HCEC 1CT (cell line): ENCODE measurements at places on chromosomes 1 and 21.

- no peak for DNase-seq
Observed at GRCh38 chr1:230145505-230145899, 78.5 kb downstream of the GALNT2 start.

- peak; percentile 55 for DNase-seq
Observed at GRCh38 chr21:27734146-27734545, 767.3 kb upstream of the ADAMTS5 start.

GRCh38 chr1:156471496-156472490, 28.8 kb downstream of the MEF2D start:
- DNase-seq = no peak

DNA sequence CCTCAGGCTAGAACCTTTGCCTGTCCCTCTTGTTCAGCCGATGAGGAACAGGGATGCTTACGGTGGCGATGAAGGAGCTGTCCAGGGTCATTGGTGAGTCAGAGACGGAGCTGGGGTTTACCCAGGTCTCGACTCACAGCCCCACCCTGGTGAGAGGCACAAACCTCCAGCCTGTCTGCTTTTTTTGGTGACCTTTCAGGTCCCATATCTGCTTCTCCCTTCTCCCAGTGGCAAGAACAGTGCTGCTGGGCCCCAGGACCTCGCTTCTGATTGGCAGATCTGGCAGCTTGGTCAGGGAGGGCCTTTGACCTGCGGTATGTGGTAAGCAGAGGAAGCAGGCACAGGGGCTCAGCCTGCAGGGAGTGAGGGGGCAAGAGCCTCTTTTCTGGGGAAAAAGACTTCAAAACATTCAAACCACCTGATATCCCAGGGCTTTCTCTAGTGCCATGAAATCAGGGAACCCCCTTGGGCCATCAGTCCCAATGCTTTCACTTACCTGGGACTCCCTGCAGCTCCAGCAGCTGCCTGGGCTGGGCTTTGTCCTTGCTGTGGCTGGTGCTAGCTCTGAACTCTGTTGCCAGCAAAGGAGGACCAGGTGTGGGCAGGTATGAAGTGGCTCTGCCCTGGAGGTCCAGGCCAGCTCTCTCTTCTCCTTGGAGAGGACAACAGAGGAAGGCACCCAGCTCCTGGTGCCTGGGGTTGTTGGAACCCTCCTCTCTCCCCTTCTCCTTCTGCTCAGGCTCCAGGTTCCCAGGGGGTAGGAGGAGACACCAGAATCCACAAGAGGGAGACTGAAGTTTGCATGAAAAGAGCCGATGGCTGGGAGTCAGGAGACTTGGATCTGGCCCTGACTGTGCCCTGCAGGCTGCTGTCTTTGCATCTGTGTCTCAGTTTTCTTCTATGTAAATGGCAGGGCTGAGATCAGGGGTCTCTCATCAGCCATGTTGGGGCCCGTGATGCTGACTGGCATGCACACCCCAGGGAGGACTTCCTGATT, 41.4 kb downstream of the TRIM62 start:
- no peak for DNase-seq

- peak; percentile 27 for DNase-seq
Observed at GRCh38 chr1:20727746-20728316, 4.7 kb downstream of the SH2D5 start.

- no peak for DNase-seq
Observed at GRCh38 chr1:175390522-175391254, 198.1 kb upstream of the KIAA0040 start.

- no peak for DNase-seq
Observed at GRCh38 chr1:22406722-22407495, 44.7 kb upstream of the ZBTB40 start.

- no peak for DNase-seq
Observed at GRCh38 chr1:218024211-218024720, 260.8 kb upstream of the RRP15 start.

GRCh38 chr1:220385158-220385557, 112.9 kb upstream of the RAB3GAP2 start:
- DNase-seq = no peak

GRCh38 chr1:153790313-153790965, 15.2 kb downstream of the SLC27A3 start:
- DNase-seq = peak; percentile 83

DNA sequence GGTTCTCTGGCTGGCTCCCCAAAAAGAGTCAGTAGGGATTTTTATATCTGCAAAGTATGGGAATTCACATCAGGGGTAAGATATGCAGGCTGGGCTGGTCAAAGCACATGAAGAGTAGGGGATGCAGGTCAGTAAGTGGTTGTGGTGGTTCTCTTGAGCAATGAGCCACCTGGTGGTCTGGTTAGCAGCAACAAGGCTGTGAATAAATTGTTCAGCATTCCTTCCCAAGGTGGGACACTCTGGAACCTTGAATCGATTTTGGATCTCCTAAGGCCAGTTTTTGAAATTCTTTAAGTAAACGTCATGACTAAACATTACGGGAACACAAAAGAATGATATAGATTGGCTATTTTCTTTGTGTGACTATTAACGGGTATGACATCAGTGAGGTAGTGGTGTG, 563.0 kb upstream of the NEGR1 start:
- peak; percentile 18 for DNase-seq

- DNase-seq = no peak
Observed at GRCh38 chr1:190615818-190616217, 138.2 kb upstream of the BRINP3 start.

DNA sequence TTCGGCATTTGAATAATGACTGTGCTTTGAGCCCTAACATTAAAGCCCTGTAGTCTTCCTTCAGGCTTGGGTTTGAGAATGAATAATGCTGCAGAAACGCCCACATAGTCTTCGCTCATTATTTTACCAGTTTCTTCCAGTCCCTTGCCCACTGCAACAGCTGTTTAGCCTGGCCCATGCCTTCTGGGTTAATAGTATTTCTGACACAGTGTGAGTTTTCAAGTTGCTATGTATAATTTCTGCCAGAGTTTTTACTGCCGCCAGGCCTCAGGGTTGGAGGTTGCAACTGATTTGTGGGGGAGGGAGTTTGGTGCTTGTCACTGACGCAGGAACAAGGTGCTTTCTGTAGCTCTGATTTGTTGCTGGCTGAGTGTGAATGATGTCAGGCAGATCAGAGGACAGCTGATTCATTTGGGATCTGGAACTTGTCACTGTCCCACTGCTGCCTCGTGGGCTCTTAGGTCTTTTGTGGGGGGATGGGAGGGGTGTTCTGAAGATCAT, 109.8 kb downstream of the MAST2 start:
- DNase-seq = peak; percentile 94

- DNase-seq = no peak
Observed at GRCh38 chr21:15152591-15152990, 87.8 kb upstream of the NRIP1 start.

GRCh38 chr1:84603941-84604830, 29.9 kb upstream of the CTBS start:
- peak; percentile 92 for DNase-seq

DNA sequence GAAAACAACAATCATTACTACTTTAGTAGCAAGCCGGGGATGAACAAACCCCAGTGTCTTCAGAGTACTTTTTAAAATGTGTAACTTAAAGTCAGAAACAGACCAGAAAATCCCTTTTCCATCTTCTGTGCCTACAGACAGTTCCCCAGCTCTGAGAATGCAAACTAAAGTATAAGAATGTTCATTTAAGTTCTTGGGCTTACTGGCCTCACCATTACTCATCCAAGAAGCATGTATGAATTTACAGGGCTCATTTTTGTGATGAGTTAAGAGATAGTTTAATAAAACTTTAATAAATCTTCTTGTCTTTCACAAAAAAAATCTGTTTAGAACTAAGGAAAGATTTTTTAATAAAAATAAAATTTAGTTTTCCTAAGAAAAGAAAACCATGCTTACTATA, 4.6 kb downstream of the LPGAT1 start:
- peak; percentile 77 for DNase-seq

DNA sequence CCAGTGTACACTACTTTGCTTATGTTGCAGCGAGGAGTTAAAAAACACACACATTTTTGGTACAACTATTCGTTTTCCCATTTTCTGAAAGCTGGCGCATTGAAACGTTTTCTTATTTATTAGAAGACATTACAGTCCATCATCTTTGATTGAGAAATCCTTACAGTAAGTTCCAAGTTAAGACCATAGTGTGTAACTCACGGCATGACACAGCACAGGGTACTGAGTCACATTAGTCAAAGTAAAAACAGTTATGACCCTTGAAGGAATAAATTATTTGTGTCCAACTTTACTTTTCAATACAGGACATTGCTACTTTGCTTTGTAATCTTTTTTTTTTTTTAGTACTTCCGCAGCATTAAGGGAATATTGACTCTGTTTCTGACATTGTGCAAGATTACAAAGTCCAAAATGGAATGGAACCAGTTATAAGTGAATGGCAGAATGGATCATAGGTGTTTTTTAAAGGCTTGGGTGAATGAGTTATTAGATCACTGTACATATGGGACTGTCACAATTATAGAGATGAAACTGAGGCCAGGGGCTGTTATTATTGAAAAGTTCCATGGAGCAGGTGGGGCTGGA, 11.7 kb downstream of the PTGFRN start:
- DNase-seq = no peak

DNA sequence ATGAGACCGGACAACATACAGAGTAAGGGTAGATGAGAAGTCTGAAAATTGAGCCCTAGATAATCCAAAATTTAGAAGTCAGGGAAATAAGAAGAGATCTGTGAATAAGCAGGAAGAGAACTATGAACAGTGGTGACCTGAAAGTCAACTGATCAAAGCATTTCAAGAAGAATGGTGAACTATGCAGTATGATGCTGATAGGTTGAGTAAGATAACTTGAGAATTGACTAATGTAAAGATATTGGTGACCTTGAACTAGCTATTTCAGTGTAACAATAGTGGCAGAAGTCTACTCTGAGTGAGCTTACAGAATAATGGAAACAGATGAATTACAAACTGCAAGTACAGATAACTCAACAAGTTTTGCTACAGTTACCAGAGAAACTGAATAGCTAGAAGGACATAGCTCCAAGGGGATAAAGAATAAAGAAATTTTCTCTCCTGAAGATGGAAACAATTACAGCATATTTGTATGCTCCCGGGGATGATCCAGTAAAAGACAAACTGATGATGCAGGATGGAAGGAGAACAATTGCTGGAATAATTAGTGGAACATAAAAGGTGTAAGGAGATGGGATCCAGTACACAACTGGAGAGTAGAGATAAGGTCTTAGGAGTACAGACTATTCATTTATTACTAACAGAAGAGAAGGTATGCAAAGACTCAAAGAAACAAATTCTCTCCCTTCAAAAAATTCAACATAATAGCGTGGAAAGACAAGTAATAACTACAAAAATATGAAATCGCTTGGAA, 10.9 kb downstream of the NRDC start:
- no peak for DNase-seq
